ENCODE measurements at places on chromosomes 12 and 14.

- no peak for DNase-seq
Observed at GRCh38 chr12:119594399-119594730, 791 bp downstream of the TMEM233 start.

GRCh38 chr12:102955926-102956737 lies 1.3 kb upstream of the ASCL1 start:
- no peak for DNase-seq

GRCh38 chr14:56514663-56515371 lies 64.8 kb upstream of the TMEM260 start:
- no peak for DNase-seq

DNA sequence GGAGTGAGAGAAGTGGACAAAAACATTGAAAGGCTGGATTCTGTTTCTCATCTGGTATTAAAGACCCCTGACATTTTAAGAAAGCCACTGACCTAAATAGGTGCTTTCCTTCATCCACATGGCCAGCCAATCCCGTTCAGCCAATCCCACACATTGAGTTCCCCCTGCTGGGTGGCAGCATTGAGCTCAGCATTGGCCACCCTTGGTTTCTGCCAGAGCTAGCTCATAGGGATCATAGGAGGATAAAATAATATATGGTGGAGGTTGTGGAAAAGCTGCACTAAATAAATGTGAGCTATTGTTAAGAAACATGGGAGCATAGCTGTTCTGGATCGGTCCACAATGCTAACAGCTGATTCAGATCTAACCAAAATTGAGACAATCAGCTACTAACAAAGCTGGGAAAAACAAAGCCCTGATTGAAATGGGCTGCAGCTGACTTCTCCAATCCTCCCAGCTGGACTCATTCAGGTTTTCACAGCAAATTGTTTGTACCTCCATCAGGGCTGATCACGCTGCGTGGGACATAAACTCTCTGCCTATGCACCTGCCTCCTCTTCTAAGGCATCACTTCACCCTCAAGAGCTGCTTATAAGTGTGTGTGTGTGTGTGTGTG lies 256.5 kb downstream of the EMP1 start:
- DNase-seq: no peak

- DNase-seq: peak; percentile 42
Observed at GRCh38 chr12:12719496-12719895, 2.3 kb downstream of the CDKN1B start.

DNA sequence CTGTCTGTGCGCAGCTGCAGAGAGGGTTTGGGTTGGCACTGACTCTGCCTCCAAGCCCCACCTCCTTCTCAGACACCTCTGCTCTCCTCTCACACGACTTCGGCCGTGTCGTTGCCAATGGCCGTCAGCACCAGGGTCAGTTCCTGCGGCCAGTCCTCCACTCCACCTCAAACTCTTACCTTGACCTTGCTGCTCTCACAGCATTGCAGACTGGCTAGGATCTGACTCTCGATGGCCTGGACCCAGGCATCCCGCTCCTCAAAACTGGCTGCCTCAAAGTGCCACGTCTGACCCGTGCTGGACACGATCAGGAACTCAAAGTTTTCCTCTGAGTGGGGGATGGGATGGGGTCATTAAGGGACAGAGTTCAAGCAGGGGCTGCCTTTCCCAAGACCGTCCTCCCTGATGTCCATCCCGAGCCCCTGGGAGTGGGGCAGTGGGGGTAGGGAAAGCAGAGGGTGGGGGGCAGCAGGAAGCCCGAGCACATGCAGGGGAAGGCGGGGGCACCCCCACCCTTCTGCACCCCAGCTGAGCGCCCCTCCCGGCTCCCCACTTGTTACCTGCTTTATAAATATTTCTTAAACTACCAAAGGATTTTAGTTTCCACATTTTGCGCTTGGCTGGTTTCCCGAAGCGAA lies 10.7 kb downstream of the AGAP2 start:
- no peak for DNase-seq

- no peak for DNase-seq
Observed at GRCh38 chr14:65686761-65687160, 274.2 kb downstream of the FUT8 start.

- DNase-seq: no peak
Observed at GRCh38 chr12:102439426-102440405, 40.6 kb downstream of the IGF1 start.

GRCh38 chr14:93186956-93187355 lies 1.8 kb downstream of the LYSET start:
- DNase-seq: no peak

GRCh38 chr12:127745469-127746212 lies 521.3 kb upstream of the TMEM132C start:
- no peak for DNase-seq

GRCh38 chr12:42468341-42468821 lies 121.2 kb downstream of the PRICKLE1 start:
- no peak for DNase-seq

DNA sequence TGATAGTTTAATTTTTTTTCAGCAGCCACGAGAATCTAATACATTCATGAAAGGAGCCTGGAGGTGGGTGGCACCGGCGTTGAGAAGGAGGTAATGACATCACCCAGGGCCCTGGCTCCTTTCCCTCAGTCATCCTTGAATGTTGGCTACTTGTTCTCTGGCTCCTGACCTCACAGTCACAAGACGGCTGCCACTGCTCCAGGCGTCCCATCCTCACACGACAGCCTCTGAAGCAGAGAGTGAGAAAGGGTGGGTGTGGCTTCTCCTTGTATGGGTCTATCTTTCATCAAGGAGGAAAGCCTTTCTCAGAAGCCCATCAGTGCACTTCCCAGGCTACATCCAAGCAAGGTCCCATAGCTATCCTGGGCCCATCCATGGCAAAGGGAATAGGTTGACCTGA lies 207.6 kb upstream of the C14orf180 start:
- no peak for DNase-seq

DNA sequence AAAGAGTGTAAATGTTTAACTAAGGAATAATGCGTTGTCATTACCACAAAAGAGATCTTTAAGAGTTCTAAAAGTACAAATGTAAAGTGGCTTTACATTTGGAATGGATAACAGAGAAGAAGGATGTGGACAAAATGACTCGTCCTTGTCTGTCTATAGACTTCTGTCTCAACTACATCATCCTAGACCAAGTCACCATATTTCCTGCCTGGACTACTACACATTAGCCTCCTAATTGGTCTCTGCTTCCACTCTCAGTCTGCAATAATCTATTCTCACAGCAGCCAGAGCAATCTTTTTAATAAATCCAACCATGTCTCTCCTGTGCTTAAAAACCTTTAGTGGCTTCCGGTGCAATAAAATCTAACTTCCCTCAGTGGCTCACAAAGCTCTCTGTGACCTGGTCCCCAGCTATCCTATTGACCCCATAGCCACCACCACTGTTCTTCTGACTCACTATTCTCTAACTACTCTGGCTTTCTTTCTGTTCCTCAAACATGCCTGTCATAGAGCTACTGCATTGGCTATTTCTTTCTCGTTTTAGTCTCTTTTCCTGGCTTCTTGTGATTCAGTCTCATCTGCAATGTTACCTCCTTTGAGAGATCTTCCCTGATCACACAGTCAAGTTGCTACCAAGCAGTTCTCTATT lies 91.1 kb downstream of the MYF5 start:
- no peak for DNase-seq

DNA sequence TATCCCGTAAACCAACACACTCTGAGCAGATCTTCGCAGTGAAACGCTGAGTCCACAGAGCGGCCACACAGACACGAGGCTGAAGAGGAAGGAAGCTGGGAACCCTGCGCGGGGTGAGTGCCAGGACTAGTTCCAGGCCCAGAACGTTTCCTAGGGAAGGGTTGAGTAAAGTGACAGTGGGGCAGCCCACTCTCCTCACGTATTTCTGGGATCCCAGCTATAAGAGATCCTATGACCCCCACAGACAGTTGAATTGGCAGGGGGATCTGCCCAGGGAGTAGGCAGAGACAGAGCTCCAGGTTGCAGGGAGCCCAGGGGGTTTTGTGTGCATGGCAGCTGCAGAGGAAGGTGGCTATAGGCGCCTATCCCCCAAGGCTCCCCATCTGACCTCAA lies 51.1 kb downstream of the GTF2A1 start:
- DNase-seq: peak; percentile 15

DNA sequence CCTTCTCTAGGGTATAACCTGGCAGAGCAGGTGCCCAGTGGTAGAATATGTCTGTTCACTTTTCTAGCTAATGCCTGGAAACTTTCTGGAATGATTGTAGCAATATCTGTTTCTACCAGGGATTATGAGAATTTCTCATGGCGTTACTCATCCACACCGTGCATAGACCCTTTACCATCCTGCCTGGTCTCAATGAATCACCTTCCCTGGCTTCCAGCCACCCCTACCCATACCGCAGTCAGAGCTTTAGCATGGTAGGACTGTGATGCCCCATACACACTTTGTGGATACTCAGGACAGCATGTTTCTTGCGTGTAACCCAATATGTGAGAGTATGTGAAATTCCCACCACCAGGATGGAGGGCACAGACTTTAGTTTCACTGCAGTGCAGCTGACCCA lies 45.4 kb downstream of the TUNAR start:
- no peak for DNase-seq

DNA sequence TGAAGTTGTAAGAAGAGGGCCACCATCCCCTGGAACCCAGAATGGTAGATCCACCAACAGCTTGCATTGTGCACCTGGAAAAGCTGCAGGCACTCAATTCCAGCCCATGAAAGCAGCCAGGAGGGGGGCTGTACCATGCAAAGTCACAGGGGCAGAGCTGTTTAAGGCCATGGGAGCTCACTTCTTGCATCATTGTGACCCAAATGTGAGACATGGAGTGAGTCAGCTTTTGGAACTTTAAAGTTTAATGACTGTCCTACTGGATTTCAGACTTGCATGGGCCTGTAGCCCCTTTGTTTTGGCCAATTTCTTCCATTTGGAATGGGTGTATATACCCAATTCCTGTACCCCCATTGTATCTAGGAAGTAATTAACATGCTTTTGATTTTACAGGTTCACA lies 50.8 kb downstream of the SLC16A7 start:
- no peak for DNase-seq

DNA sequence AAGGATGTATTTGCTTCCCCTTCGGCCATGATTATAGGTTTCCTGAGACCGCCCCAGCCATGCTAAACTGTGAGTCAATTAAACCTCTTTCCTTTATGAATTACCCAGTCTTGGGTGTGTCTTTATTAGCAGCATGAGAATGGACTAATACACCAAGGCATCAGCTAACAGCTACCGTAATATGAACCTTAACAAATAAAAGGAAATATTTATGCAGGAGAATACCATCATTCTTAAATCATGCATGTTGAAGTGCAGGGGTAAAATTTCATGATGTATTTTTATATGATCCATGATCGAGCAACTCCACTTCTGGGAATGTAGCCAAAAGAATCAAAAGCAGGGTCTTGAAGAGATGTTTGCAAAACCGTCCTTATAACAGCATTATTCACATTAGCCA lies 379.0 kb downstream of the NPAS3 start:
- no peak for DNase-seq

DNA sequence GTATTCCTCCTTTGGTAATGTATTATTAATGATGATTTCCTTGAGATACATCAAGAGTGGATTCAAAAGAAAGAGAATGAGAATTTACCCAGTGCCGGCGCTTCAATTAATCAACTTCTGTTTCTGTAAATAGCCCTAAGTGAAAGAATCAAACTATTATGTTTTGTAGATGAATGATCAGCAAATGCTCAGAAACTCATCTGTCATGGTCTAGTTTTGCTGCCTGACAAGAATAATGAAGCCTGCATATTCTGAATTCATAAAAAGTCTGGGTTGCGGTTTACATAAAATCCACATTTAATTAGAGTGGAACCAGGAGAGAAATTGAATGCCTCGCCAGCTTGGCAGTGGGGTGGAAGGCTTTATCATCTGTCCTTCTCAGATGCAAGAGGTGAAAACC lies 325.3 kb downstream of the GALC start:
- DNase-seq: no peak

DNA sequence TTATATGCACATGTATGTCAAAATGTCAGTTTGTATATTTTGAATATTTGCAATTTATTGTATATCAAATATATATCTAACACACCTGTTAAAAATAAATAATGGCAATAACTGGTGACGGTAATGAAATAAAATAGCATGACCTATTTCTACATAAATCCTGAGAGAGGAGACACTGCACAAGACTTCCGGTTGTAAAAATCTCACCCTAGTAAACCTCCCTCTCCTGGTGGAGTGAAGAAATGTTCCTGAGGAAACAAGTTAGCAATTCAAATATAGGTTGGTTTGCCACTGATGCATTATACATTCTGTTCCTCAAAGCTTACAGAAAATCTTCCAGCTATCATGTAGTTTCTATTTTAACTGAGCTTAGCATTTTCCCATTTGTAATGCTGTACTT lies 166.1 kb upstream of the SYT10 start:
- DNase-seq: no peak

DNA sequence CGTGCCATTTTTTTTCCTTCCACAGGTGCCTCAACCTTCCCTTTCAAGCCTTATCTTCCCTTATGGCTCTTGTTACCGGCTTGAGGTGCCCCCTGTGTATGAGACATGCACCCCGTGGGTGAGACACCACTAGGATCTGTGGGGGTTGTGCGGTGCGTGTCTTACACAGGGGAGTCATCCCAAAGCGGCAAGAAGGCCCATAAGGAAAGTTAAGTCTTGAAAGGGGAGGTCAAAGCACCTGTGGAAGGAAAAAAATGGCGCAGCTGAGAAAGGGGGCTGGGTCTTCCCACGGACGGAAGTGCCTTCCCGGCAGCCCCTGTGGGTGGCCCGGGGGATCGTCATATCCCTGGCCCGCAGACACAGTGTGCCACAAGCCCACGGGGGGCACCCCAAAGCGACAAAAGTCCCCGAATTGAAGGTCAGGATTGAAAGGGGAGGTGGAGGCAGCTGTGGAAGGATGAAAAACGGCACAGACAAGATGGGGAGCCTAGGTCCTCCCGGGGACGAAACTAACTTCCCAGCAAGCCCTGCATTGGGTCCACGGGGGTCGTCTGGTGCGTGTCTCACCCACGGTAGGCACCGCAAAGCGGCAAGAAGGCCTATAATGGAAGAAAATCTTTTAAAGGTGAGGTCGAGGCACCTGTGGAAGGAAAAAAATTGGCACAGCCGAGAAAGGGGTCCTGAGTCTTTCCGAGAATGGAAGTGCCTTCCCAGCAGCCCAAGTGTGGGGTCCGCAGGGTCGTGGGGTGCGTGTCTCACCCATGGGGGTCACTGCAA lies 273.3 kb downstream of the ALG10 start:
- DNase-seq: no peak

- peak; percentile 64 for DNase-seq
Observed at GRCh38 chr14:77641534-77642341, 25.3 kb upstream of the SPTLC2 start.

GRCh38 chr12:65779091-65779642 lies 45.1 kb upstream of the HMGA2 start:
- no peak for DNase-seq

- DNase-seq: no peak
Observed at GRCh38 chr12:119088685-119089379, 89.9 kb upstream of the HSPB8 start.

- DNase-seq: no peak
Observed at GRCh38 chr12:65327207-65328076, 49.0 kb downstream of the MSRB3 start.

- DNase-seq: no peak
Observed at GRCh38 chr14:27845241-27845850, 921.2 kb upstream of the FOXG1 start.

Measured in CD4-positive, alpha-beta T cell treated with Interleukin-10 for 1 hour (primary cell).